Liver (tissue), 10 donors: ENCODE measurements at places on chromosomes 12 and 14. TPM values are rescaled to one million over a fixed set of nuclear protein-coding genes. Genes with fewer than 3 reads are reported as not detected.
A peak's percentile ranks its signal among the peaks of the same experiment; 100 is the strongest.

DNA sequence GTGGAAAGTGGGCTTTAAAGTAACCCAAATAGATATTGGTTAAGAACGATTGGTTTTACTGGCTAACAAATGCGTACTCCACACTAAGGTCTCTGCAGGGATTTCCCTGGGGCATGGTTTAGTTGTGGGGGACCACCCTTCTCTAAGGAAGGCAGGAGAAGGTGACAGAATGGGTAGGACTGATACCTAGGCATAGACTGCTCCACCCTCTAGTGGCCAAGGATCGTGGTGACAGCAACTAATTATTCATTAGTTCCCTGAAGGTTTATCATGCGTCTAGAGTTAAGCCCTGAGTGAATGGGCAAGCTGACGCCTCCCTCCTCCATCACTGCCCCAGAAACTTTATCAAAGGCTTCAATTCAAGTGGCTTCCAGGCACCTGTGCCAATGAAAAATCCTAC, 9.1 kb downstream of the FAM181A start:
- DNase-seq: no peak
- H3K4me3 ChIP-seq: no peak overlapping the region
- no peaks in the 10 kb centered on the region for H3K36me3 ChIP-seq

DNA sequence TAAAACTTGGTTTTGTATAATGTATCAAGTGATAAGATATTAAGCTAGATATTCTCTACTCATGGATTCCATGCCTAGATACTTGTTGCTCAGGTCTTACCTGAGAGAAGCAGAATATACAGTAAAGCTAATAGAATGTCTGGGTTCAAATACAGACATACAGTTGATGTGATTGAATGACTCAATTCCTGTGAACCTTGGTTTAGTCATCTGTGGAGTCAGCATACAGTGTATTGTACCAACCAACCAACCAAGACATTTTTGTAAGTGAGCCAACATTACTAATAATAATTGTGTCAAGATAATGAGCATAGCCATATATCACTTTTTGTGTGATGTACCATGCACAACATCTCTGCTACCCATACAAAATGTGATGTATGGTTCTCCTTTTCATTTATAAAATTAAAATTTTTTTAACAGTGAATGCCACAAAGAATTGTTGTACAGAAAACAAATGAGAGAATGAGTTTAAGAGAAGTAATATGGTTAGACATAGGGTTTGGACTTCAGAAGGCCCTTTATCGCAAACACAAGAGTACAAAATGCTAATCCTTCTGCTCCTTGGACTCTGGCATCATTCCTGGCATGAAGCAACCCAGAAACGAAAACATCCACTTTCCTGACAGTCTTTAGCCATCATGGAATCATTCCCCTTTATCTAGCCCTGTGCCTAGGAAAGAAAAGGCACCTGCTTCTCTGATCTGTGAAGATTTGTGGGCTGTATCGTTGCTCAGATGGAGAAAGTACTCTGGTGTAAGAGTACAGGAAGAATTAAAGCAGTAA, 977.2 kb upstream of the USP15 start:
- no peaks in the 10 kb centered on the region for H3K4me1 ChIP-seq
- no peak overlapping the region for H3K4me3 ChIP-seq
- H3K27ac ChIP-seq: peak overlapping the region; percentile 67
- H3K36me3 ChIP-seq: no peaks in the 10 kb centered on the region
- DNase-seq: no peak
- H3K27me3 ChIP-seq: no peaks in the 10 kb centered on the region

GRCh38 chr12:130683811-130684210, 32.3 kb downstream of the RIMBP2 start:
- no peaks in the 10 kb centered on the region for H3K4me1 ChIP-seq
- no peak for DNase-seq
- no peak overlapping the region for H3K4me3 ChIP-seq
- H3K36me3 ChIP-seq: no peaks in the 10 kb centered on the region
- H3K27me3 ChIP-seq: no peaks in the 10 kb centered on the region
- H3K27ac ChIP-seq: no peak overlapping the region

DNA sequence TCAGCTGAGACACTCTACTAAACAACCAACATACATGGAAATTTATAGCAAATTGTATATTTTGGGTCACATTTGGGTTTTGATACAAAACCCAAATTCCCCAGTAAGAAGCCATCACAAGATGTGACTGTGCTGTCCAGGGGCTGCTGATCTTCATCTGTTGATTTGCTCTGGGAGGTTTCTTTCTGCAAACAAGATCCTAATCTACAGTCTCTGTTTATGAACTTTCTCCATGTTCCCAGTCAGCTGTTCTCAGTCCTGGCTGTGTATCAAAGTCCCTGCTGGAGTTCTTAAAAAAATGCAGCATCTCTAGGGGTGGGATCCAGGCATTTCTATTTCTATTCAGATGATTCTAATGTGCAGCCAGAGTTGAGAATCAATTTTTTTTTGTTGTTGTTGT, 85.1 kb downstream of the ATP23 start:
- DNase-seq: no peak
- no peaks in the 10 kb centered on the region for H3K36me3 ChIP-seq
- no peaks in the 10 kb centered on the region for H3K4me1 ChIP-seq
- H3K27me3 ChIP-seq: no peaks in the 10 kb centered on the region
- H3K4me3 ChIP-seq: no peak overlapping the region

DNA sequence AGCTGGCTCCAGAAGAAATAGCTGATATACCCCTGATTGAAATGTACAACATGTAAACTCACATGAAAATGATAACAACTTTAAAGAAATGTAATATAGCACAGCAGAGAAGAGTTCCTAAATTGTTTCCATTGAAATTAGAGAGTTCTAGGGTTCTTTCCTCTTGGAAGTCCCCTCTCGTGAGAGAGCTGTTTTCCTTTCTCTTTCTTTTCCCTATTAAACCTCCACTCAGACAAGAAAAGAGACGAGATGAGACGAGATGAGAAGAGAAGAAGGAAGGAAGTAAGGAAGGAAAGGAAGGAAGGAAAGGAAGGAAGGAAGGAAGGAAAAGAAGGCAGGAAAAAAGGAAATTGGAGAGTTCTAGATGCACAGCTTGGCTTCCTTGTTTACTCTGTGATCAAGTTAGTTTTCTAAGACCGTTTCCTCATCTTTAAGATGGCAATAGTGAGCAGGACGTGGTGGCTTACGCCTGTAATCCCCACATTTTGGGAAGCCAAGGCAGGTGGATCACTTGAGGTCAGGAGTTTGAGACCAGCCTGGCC, 11.9 kb downstream of the DRAM1 start:
- no peak for DNase-seq
- no peak overlapping the region for H3K27ac ChIP-seq
- H3K4me3 ChIP-seq: no peak overlapping the region
- H3K27me3 ChIP-seq: no peaks in the 10 kb centered on the region
- H3K36me3 ChIP-seq: no peaks in the 10 kb centered on the region

Gene BRI3BP
- total RNA-seq: 15.3 TPM

Gene LAG3
- 0.14 TPM for total RNA-seq

DNA sequence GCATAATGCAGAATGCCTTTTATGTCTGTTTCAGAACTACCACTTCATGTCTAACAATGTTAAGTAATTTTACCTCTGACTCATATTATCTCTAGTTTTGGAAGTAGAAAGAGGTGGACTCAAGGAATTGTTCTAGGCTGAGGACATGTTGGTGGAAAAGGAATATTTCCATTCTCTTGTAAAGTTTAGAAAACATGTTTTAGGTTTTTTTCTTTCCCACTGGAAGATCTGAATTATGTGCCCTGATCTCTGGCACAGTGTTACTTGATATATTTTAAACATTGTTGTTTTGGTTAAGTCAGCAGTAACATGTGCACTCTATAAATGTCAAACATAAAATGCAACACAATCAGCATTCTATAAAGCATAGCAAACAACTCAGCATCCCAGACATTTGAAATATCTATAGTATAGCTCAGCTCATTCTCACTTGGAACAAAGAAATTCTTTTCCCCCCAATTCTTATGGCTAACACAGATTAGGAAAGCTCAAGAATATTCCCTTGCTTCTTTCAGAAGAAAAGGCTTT, 202.3 kb downstream of the STXBP6 start:
- H3K4me3 ChIP-seq: no peak overlapping the region
- no peaks in the 10 kb centered on the region for H3K4me1 ChIP-seq
- H3K27me3 ChIP-seq: no peaks in the 10 kb centered on the region
- H3K27ac ChIP-seq: no peak overlapping the region
- H3K36me3 ChIP-seq: peaks cover 3% of the 10 kb centered on the region
- DNase-seq: no peak

DNA sequence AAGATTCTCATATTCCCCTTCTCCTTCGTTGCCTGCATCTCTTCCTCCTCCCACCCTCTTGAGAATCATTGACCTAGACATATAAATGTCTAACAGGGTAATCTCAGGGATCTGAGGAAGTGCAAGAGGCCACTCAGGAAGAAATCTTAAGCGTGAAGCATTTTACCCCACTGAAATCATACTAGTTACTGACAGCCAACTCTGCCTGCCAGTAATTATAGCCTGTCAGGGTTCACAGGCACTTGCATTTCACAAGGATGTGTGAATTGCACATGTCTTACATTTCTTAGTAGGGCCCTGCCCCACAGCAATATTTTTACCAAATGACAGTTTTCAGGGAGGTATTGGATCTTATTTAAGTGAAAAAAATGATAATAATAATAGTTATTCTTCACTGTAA, 127.2 kb downstream of the SLC15A5 start:
- no peak for DNase-seq
- H3K27ac ChIP-seq: no peak overlapping the region
- no peaks in the 10 kb centered on the region for H3K27me3 ChIP-seq
- no peaks in the 10 kb centered on the region for H3K4me1 ChIP-seq
- no peaks in the 10 kb centered on the region for H3K36me3 ChIP-seq
- H3K4me3 ChIP-seq: no peak overlapping the region

GRCh38 chr14:31229638-31230572, 22.3 kb upstream of the HECTD1 start:
- no peak overlapping the region for H3K4me3 ChIP-seq
- peak overlapping the region; percentile 90 for H3K27ac ChIP-seq
- peaks cover 14% of the 10 kb centered on the region for H3K4me1 ChIP-seq
- H3K27me3 ChIP-seq: no peaks in the 10 kb centered on the region

- H3K4me3 ChIP-seq: no peak overlapping the region
- no peak overlapping the region for H3K27ac ChIP-seq
- no peaks in the 10 kb centered on the region for H3K27me3 ChIP-seq
These were observed 142.1 kb downstream of the ANO4 start for GRCh38 chr12:100936661-100937060.

DNA sequence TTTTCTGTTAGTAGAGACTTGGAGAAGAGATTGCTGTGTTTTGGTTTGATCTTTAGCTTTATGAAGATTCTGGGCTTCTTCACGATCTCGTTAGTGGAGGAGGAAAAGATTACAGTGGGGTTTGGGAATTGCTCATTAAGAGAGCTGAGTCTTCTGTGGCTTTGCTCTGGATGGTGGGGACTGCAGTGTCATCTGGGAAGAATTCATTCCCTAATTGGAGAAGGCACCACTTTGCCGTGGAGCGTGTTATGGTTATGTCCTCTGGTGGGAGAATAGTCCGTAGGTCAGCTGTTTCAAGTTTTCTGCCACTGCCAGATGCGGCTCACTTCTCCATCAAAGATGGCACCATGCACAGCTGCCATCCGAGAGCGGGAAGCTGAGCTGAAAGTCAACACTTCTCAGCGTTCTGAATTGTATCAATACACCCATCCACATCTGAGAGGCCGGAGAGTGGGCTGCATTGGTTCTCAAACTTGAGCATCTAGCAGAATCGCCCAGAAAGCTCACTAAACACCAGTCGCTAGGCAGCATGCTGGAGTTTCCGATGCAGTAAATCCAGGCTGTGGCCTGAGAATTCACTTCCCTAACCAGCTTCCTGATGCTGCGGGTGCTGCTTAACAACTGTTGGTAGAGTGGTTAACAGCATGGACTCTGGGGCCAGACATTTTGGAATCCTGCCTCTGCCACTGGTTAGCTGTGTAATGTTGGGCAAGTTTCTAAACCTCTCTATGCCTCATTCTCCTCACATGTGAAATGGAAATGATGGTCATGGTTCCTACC, 117.8 kb downstream of the PLXNC1 start:
- H3K36me3 ChIP-seq: no peaks in the 10 kb centered on the region
- no peaks in the 10 kb centered on the region for H3K27me3 ChIP-seq
- H3K4me3 ChIP-seq: no peak overlapping the region
- H3K4me1 ChIP-seq: no peaks in the 10 kb centered on the region

DNA sequence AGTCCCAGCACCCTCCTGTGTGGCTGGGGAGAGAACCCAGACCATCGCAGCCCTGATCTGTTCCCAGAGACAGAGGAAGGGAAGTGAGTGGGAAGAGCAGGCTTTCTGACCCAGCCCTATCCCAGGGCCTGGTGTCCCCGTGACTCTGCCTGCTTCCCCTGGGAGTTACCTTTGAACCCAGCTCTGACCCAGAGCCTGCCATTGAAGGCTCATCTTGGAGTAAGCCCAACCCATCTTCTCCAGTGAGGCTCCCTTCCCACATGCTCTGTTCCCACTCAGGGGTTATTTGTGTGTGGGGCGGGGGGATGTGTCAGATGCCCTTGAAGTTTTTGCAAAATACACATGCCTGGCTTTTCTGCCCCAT, 6.0 kb downstream of the TMEM63C start:
- DNase-seq: no peak
- H3K4me1 ChIP-seq: no peaks in the 10 kb centered on the region
- H3K27me3 ChIP-seq: no peaks in the 10 kb centered on the region
- H3K4me3 ChIP-seq: no peak overlapping the region

DNA sequence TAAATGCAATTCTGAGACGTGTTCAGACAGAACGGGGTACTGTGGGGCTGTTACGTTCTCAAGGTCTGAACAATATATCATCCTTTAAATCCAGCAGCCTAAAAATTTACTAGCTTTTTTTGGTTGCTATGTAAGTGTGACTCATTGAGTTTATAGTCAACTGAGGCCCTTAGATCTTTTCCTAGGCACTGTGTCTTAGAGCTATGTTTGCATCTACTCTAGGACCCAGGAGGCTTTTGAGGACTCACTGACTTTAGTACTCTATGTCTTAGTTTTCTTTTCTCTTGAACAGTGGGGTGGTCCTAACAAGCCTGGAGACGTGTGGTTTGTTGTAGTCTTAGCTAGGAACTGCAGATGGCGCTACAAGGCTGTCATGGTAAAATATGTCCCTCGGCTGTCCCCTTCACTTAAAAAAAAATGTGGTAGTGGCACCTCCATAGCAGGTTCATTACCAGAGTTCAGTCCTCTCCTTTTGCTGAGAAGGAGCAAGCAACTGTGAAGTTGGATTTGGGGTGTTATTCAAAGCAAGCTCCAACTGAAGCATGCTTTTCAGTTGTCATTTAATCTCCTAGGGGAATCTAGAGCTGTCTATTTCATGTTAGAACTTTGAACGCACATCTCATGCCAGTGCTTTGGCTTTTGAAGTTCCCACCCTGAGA, 8.7 kb upstream of the SPATS2 start:
- no peaks in the 10 kb centered on the region for H3K36me3 ChIP-seq
- no peak overlapping the region for H3K27ac ChIP-seq
- no peaks in the 10 kb centered on the region for H3K27me3 ChIP-seq
- no peak overlapping the region for H3K4me3 ChIP-seq

DNA sequence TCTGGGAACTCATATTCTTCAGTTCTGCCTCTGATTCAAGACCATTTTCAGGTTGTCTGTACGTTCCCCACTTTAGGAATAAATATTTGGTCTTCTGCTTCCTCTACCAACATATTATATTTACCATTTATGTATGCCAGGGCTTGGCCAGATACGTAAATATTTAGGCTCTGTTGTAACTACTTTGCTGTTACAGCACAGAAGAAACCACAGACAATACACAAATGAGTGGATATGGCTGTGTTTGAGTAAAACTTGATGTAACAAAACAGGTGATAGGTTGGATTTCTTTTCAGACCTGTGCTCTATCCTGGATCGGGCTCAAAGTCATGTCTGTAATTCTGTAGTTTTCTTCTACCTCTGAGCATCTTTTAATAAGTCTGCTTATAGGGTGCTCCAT, 37.5 kb downstream of the RAP1B start:
- no peaks in the 10 kb centered on the region for H3K4me1 ChIP-seq
- DNase-seq: no peak
- H3K36me3 ChIP-seq: peaks cover 23% of the 10 kb centered on the region
- no peaks in the 10 kb centered on the region for H3K27me3 ChIP-seq
- no peak overlapping the region for H3K27ac ChIP-seq
- no peak overlapping the region for H3K4me3 ChIP-seq
